ENCODE measurements at places on chromosomes 4 and X.

DNA sequence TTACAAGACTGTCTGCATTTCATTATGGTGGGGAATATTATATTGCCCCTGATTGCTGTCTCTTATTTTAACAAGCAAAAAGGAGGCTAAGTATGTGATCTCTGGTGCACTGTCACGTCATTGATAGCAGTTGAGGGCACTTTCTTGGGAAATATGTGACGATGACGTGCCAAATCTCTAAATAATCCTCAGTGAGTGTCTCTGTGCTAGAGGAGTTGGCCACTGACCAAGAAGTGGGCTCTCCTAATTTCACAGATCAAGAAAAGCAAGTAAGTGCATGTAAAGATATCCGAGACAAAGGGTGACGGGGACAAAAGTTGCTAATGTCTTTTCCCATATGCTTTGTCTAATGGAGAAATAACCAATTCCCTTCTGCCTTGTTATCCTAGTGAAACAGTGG, 487.4 kb upstream of the TENM3 start:
- DNase-seq = no peak

DNA sequence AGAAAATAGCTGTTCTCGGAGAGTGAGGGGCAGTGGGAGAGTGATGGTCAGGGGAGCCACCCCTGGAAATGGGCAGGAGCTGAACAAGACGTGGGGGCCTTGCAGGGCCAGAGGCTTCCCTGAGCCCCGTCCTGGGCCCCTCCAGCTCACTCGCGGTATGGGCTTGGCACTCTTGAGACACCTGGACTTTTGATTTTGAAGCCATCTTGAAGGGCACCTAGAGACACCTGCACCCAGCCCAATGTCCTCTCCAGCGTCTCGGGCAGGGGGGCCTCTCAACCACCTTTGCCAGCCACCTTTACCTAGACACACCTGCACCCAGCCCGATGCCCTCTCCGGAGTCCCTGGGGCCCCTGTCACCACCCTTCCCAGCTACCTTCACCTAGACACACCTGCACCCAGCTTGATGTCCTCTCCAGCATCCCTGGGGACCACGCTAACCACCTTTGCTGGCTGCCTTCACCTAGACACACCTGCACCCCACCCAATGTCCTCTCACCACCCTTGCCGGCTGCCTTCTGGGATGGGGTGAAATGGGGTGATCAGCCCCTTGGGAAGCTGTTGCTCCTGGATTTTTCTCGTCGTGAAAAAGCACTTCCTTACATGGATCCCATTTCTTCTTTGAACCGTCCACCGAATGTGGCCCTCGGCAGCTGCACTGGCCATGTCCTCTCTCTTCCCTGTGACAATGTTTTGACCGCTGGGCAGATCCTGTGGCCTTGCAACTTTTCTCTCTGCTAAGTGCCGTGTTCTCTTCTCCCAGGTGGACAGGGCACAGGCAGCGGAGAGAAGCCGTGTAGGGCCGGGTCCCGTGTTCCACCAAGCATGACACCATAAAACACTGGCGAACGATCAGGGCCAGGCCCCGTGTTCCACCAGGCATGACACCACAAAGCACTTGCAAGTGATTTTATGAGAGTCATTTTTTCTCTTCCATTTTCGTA, 47.5 kb downstream of the CPZ start:
- DNase-seq = no peak

DNA sequence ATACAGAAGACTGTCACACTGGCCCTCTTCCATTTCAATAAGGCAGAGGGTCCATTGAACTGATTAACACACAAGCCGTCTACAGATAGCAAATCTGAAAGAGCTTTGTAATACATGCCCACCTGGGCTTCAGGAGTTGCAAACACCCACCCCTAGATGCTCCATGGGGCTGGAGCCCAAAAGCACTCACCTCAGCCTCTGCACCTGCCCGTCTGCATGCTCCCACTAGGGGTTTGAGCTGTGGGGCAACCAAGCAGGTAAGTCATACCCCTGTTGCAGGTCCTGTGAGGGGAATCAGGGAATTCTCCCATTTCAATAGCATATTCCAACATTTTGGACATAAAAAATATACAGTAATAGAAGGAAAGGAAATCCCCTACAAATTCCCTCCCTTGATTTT, 243.0 kb upstream of the KCNIP4 start:
- no peak for DNase-seq

DNA sequence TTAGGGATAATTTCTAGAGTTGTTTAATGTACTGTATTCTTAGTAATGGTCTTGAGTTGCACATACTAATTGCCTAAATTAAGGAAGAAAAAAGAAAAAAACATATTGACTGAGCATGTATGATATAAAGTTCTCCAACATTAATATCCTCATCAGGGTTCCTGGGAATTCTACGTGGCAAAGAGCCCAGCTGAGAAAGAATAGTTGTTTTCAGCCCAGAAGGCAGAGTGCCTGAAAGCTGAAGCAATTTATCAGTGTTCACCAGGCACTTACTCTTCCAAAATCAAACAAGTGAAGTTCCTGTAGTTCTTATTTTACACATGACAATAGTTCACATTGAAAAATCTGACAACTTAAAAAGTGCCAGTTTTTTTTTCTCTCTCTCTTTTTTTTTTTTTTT, 27.7 kb downstream of the YIPF7 start:
- no peak for DNase-seq

GRCh38 chrX:121301356-121301755, 253.9 kb downstream of the GLUD2 start:
- no peak for DNase-seq

DNA sequence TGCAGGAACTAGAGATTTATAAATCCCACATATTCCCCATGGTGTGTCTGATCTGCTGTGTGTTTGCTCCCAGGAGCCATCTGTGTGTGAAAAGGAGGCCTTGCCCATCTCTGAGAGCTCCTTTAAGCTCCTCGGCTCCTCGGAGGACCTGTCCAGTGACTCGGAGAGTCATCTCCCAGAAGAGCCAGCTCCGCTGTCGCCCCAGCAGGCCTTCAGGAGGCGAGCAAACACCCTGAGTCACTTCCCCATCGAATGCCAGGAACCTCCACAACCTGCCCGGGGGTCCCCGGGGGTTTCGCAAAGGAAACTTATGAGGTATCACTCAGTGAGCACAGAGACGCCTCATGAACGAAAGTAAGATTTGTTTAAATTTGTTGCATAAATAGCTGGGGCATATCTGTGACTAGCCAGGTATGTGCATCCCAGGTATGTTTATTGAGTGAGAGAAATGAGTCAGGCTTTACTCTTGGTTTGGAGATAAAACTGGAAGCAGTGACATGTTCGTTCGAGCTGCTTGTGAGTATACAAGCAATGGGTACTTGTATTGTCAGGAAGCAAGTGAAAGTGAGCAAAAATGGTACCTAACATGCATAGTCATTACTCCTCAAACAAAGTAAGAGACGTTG, 89.5 kb downstream of the PTTG2 start:
- DNase-seq = no peak

DNA sequence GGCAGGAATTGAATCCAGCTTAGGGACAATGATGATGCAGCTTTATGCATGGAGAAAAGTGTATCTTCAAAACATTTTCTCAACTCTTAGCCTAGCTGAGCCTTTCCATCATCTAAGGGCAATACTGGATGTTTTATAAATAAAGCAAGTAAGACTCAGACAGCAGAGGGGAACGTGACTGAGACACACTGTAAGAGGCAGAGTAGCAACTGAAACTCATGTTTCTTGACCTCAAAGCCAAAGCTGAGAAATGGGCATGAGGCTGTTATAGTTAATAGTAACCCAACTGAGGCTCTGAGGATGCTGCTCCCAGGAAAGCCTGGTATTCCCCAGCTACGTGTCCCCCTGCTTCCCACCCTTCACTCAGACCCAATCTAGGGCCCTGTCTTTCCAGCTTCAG, 44.6 kb downstream of the ARHGEF9 start:
- no peak for DNase-seq

DNA sequence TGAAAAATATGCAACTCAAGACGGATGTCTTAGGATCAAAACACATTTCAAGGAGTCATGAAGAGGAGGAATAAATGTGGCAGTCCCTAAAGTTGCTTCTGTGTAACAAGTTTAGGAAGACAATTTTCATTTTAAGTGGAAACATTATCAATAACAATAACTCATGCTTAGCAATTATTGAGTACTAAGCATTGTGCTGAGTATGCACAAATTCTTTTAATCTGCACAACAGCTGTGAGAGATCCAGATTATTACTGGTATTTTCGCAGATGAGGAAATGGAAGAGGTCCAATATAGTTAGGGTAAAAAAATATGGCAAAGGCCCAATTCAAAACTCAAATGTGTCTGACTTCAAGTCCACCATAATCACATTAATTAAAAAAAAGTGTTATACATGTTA, 2.9 kb upstream of the TEX13B start:
- DNase-seq = no peak

- no peak for DNase-seq
Measured at GRCh38 chr4:93467484-93468155, 360.9 kb upstream of the ATOH1 start.

DNA sequence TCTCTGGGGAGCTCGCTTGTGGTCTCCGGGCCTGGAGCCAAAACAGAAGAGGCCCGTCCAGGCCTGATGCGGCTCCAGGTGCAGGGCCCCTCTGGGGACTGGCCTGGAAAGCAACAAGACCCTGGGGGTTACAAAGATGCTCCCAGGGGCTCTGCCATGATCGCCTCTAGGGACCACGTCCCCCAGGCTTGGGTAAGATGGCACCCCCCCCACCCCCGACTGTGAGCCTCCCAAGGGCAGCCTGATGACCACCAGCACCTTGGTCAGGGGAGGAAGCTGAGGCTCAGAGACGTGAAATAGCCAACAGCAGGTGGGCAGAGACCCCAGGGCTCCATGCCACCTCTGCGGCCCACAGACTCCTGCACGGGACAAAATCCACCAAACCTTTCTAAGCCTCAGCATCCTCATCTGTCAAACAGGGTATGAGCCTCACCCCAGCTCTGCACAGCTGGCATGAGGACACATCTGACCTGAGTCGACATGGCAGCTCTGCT, 25.4 kb downstream of the C4orf50 start:
- DNase-seq = no peak

DNA sequence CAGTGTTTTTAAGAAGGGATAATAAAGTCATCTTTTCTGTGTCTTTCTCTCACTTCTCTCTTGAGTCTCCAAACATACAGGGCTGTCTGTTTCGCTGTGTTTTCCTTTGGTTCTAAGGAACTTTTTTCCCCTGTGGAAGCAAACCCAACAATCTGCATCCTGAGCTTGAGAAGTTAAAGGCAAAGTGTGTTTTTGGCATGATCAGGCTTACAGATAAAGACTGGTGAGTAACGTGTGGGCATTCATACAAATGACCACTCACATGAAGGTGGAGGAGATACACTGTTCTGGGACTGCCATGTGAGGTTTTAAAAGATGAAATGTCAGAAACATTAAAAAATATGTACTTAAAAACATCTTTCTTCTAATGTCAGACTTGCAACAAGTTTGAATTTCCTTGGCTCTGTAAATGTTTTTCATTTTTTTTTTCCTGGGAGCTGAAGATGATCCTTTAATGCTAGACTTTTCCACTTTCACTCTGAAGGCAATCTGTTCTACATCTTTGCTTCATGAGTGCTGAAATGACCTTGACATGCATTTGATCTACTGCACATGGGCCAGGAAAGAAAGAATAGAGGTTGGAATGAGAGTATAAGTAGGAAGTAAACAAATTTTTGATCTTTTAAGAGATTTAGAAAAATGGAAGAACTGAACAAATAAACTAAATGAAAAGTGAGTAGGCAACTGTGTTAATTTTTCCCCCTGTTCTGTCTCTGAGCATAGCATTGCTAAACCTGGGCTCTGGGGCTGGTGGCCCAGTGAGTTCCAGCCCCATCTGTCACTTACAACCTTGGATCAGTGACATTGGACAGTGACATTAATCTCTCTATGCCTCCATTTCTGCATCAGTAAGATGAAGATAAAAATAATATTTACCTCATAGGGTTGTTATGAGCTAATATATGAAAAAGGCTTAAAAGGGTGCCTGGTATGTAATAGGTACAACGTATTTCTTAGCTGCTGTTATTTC, 151.1 kb upstream of the TBC1D9 start:
- DNase-seq = no peak

- DNase-seq = peak; percentile 83
Measured at GRCh38 chr4:86554646-86555045, 39.5 kb upstream of the PTPN13 start.

- no peak for DNase-seq
Measured at GRCh38 chr4:71186566-71187403, 152.0 kb upstream of the SLC4A4 start.

DNA sequence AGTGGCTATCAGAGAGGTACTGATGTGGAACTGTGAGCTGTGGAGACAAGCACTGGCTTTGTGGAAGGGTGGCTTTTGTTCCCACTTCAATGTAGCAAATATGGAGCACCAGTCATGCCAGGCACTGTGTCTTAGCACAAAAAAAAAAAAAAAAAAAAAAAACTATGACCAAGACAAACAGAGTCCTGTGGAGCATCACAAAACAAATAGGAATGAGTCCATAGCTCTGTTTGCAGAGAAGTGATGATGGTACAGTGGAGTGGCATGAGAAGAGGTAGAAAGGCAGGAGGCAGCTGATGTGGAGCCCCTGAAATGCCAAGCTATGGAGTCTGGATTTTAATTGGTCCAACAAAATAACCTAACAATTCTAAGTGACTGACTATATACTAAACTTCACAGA, 116.9 kb downstream of the RAB28 start:
- no peak for DNase-seq

GRCh38 chr4:6772223-6772928, 10.2 kb upstream of the KIAA0232 start:
- no peak for DNase-seq

- no peak for DNase-seq
Measured at GRCh38 chr4:141851246-141851891, 215.0 kb downstream of the IL15 start.

DNA sequence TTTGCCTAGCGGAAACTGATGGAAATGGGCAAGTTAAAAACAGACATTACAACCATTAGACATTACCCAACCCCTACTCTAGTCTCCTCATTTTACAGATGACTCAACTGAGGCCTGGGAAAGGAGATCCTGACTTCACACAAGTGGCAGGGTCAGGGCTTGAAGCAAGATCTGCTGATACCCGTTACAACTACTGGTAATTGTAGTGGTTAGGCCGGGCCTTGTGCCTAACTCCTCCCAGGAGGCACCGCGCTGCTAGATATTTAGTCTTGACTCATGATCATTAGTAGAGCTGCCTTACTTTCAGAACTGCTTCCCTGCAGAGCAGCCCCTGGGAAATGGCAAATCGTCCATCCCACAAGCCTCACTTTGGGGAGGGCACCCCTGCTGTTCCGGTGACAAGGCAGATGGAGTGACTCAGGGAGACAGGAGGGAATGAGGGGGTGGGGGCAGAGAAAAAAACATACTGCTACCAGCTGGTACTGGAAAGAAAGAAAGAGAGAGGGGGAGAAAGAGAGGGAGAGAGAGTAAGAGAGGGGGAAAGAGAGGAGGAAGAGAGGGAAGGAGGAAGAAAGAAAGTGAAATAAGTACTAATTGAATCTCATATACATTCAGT, 12.2 kb downstream of the ARHGEF6 start:
- peak; percentile 78 for DNase-seq

GRCh38 chr4:160082432-160083207, 979.7 kb downstream of the RAPGEF2 start:
- DNase-seq = no peak

- DNase-seq = no peak
Measured at GRCh38 chr4:110164856-110165255, 33.6 kb downstream of the ELOVL6 start.

Data from inflammatory macrophage (primary cell).